SK-MEL-5 (cell line): ENCODE measurements at places on chromosomes 6 and 20.

- peak; percentile 37 for DNase-seq
Observed at GRCh38 chr6:155782320-155782731, 326.7 kb upstream of the NOX3 start.

- DNase-seq = no peak
Observed at GRCh38 chr6:138806889-138807288, 11.0 kb downstream of the ECT2L start.

- DNase-seq = no peak
Observed at GRCh38 chr20:51195419-51195901, 172.6 kb upstream of the KCNG1 start.

GRCh38 chr6:88761237-88762031 is 202.0 kb downstream of the RNGTT start:
- peak; percentile 2 for DNase-seq

DNA sequence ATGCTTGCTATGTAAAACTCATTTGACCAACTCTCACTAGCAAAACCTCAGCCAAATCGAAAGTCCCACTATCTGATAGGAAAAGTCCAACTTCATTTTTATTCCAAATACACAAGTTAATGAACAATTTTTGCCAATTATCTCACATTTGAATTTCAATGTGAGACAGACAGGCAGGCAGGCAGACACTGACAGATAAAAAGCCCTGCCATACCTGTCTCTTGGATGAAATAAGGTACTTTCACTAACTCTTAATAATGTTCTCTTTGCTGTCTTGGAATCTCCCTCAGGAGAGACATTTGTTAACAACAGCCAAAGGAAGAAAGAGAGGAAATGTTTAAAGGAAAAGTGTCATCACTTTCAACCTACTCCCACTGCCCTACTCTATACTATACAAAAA is 82.0 kb downstream of the RNGTT start:
- DNase-seq = no peak

DNA sequence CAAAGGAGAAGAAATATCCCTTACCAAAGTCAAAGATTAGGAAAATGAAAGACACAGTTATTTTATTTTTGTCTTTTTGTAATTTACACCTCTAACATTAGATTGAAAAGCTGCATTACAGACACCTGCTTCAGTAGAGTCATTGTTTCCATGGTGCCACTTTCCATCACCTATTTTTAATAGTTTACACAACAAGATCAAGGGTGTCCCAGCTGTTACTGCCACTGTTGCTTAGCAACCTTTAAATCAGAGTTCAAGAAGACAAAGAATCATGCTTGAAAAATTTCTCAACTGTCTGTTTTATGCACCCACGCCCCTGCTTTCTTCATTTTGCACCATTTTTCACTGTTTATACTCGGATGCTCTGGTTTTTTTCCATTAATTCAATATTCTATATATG is 668.2 kb upstream of the GJE1 start:
- DNase-seq = no peak

- DNase-seq = no peak
Observed at GRCh38 chr20:61433816-61434215, 181.8 kb downstream of the CDH4 start.

- no peak for DNase-seq
Observed at GRCh38 chr6:116409756-116410155, 39.0 kb downstream of the DSE start.
